ENCODE measurements at places on chromosomes 12 and 14. TPM values are rescaled to one million over a fixed set of nuclear protein-coding genes. Genes with fewer than 3 reads are reported as not detected.

- H3K27ac ChIP-seq: no peak overlapping the region
- no peak overlapping the region for H3K4me3 ChIP-seq
- H3K27me3 ChIP-seq: no peaks in the 10 kb centered on the region
- H3K36me3 ChIP-seq: no peaks in the 10 kb centered on the region
- no peaks in the 10 kb centered on the region for H3K4me1 ChIP-seq
Measured at GRCh38 chr12:91211866-91212265, 29.2 kb upstream of the DCN start.

DNA sequence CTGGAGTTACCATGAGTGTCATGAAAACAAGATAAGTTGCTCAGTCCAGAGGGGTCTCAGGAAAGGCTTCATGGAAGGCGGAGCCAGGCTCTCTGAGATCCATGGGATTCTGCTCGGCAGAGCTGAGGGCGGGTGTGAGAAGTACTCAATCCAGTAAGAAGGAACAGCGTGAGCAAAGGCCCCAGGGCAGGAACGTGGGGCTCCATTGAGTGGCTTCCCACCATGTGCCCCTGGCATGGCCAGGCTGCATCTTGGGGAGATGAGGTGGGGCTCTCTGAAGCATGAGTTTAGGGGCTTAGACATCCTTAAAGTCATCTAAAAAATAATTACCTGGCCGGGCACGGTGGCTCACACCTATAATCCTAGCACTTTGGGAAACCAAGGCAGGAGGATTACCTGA, 58.0 kb downstream of the ARL6IP4 start:
- H3K27me3 ChIP-seq: no peaks in the 10 kb centered on the region
- no peak overlapping the region for H3K27ac ChIP-seq
- no peak overlapping the region for H3K4me3 ChIP-seq
- peaks cover 2% of the 10 kb centered on the region for H3K36me3 ChIP-seq
- peaks cover 20% of the 10 kb centered on the region for H3K4me1 ChIP-seq

DNA sequence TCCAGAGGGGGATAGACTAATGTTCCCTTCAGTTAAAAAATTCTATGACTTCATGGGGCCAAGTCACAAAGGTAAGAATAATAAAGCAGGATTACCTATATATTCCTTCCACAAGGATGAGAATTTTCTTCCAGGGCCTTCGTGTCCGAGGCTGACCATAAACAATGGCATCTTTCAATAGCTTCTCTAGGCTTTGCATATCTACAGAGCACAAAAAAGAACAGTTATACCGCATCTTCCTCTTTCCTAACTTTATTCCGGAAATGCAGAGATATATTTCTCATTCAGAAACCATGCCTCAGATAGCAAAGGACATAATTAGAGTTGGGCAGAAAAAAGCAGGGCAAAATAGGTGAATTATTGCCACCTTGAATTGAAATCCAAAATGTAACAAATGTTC, 58.3 kb upstream of the ISM2 start:
- no peak overlapping the region for H3K4me3 ChIP-seq
- H3K36me3 ChIP-seq: peaks cover 5% of the 10 kb centered on the region
- H3K27ac ChIP-seq: no peak overlapping the region
- H3K27me3 ChIP-seq: no peaks in the 10 kb centered on the region

BTBD7 gene
- 19.8 TPM for total RNA-seq

CAPZA3 gene
- not detected for total RNA-seq

APOF gene
- total RNA-seq: not detected

Measured in fibroblast of lung (primary cell).